A549 treated with ZK216348 at 1 μM for 4 hours (cell line): ENCODE measurements at places on chromosomes 6 and 20. TPM values are rescaled to one million over a fixed set of nuclear protein-coding genes. Genes with fewer than 3 reads are reported as not detected.

The HLA-DQB1 gene
- not detected in 5 replicates for total RNA-seq

The OPRL1 gene
- 0.46 to 0.98 TPM (median 0.70 TPM) in 5 replicates for total RNA-seq

The GABRR1 gene
- not detected in 5 replicates for total RNA-seq

The FHL5 gene
- total RNA-seq, result not detected in 5 replicates

The SLC4A11 gene
- 3.6 to 9.5 TPM (median 6.9 TPM) in 5 replicates for total RNA-seq

The BMP5 gene
- not detected in 5 replicates for total RNA-seq

The OR2J3 gene
- total RNA-seq, result not detected in 5 replicates

The STAU1 gene
- total RNA-seq, result 53.8 to 69.0 TPM (median 62.9 TPM) in 5 replicates

The BTNL2 gene
- not detected in 5 replicates for total RNA-seq

The MAPK13 gene
- 0.45 to 1.5 TPM (median 1.1 TPM) in 5 replicates for total RNA-seq

The ZNF391 gene
- 0.07 to 0.35 TPM (median 0.32 TPM) in 5 replicates for total RNA-seq

The FUT9 gene
- total RNA-seq, result not detected in 5 replicates
